ENCODE measurements at places on chromosomes 13 and 19. TPM values are rescaled to one million over a fixed set of nuclear protein-coding genes. Genes with fewer than 3 reads are reported as not detected.
A peak's percentile ranks its signal among the peaks of the same experiment; 100 is the strongest.

- H3K4me3 ChIP-seq, result no peak overlapping the region
- no peak overlapping the region for H3K27ac ChIP-seq
- H3K36me3 ChIP-seq, result no peaks in the 10 kb centered on the region
Measured at GRCh38 chr19:30878495-30878894, 470.7 kb downstream of the TSHZ3 start.

DNA sequence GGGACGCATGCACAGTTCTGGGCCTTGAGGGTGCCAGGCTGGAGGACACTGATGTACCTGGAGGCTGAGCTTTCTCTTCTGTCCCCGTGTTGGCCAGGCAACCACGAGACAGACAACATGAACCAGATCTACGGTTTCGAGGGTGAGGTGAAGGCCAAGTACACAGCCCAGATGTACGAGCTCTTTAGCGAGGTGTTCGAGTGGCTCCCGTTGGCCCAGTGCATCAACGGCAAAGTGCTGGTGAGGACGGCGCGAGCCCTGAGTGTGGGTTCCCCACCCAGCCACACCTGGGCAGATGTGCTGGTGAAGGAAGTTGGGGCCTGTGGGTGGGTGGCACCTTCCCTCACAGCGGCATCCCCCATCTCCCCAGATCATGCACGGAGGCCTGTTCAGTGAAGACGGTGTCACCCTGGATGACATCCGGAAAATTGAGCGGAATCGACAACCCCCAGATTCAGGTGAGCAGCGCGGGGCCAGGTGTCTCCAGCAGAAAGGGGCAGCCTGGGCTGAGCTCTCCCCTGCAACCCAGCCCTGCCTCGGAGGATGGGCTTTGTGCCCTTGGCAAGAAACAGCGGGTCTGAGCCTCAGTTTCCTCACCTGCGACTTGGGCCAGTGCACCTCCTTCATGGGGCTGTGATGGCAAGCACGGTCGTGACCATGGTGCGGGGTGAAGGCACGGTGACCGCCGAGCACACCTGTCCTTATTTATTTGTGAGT lies 26.2 kb downstream of the CCDC8 start:
- H3K27ac ChIP-seq, result no peak overlapping the region
- H3K36me3 ChIP-seq, result peaks cover 50% of the 10 kb centered on the region
- no peaks in the 10 kb centered on the region for H3K27me3 ChIP-seq

DNA sequence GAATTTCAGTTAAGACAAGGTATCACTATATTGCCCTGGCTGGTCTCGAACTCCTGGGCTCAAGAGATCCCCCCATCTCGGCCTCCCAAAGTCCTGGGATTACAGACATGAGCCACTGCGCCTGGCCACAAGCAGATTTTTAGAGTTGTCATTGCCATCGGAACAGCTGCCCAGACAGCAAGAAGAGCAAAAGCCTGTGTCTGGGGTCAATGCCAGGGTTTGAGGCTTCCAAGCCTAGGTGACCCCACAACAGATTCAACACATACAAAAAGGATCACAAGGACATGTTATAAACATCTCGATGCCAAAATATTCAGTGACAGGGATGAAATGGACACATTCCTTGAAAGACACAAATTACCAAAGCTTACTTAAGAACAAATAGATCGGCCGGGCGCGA lies 40.1 kb upstream of the KLF2 start:
- peaks cover 21% of the 10 kb centered on the region for H3K4me1 ChIP-seq
- H3K4me3 ChIP-seq, result no peak overlapping the region
- no peaks in the 10 kb centered on the region for H3K36me3 ChIP-seq
- H3K27me3 ChIP-seq, result peaks cover 18% of the 10 kb centered on the region
- DNase-seq, result no peak

GRCh38 chr19:33919291-33919690 lies 122.6 kb downstream of the KCTD15 start:
- no peaks in the 10 kb centered on the region for H3K4me1 ChIP-seq
- no peak for DNase-seq
- H3K4me3 ChIP-seq, result no peak overlapping the region
- no peak overlapping the region for H3K27ac ChIP-seq
- H3K36me3 ChIP-seq, result no peaks in the 10 kb centered on the region

GRCh38 chr19:51120160-51120559 lies 4.5 kb upstream of the SIGLEC9 start:
- H3K36me3 ChIP-seq, result no peaks in the 10 kb centered on the region
- no peak for DNase-seq
- H3K27ac ChIP-seq, result no peak overlapping the region
- H3K27me3 ChIP-seq, result peaks cover 11% of the 10 kb centered on the region
- no peak overlapping the region for H3K4me3 ChIP-seq
- no peaks in the 10 kb centered on the region for H3K4me1 ChIP-seq

DNA sequence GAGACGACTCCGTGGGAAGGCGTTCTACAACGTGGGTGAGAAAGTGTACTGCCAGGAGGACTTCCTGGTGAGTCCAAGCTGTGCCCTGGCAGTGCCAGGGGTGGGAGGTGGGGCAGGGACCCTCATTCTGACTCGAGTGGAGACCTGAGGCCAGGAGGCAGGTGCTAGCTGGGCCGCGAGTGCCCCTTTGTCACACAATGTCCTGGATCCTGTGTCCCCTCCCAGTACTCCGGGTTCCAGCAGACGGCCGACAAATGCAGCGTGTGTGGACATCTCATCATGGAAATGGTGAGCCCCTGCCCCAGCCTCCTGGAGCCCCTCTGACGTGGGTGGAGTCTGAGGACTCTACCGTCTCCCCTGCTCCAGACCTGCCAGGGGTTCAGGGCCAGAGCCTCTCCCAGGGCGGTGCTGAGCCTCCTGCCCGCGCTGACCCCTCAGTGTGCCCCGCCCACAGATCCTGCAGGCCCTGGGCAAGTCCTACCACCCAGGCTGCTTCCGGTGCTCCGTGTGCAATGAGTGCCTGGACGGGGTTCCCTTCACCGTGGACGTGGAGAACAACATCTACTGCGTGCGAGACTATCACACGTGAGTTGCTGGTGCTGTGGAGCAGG lies 11.6 kb downstream of the WTIP start:
- DNase-seq, result peak; percentile 71
- H3K27me3 ChIP-seq, result no peaks in the 10 kb centered on the region
- no peak overlapping the region for H3K4me3 ChIP-seq
- peaks cover 56% of the 10 kb centered on the region for H3K36me3 ChIP-seq

DNA sequence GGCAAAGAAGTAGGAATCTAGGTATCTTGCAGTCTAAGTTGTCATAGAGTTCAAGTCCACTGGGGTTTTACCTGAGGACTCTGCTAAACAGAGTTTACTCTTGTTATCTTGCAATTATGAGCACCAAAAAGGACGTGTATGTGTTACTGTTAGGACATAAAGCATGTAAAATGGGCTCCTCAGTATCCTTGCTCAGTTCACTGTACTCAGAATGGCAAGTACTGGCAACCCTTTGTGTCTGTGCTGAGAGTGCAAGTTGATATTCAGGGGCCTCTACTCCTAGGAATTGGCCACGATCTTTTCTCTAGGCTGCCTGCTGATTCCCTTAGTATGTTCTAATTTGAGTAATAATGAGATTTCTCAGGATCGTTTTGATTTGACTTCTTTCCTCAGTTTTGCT lies 13.3 kb downstream of the TDRD3 start:
- no peaks in the 10 kb centered on the region for H3K36me3 ChIP-seq
- no peaks in the 10 kb centered on the region for H3K4me1 ChIP-seq
- H3K4me3 ChIP-seq, result no peak overlapping the region
- no peak for DNase-seq
- no peak overlapping the region for H3K27ac ChIP-seq
- no peaks in the 10 kb centered on the region for H3K27me3 ChIP-seq

DNA sequence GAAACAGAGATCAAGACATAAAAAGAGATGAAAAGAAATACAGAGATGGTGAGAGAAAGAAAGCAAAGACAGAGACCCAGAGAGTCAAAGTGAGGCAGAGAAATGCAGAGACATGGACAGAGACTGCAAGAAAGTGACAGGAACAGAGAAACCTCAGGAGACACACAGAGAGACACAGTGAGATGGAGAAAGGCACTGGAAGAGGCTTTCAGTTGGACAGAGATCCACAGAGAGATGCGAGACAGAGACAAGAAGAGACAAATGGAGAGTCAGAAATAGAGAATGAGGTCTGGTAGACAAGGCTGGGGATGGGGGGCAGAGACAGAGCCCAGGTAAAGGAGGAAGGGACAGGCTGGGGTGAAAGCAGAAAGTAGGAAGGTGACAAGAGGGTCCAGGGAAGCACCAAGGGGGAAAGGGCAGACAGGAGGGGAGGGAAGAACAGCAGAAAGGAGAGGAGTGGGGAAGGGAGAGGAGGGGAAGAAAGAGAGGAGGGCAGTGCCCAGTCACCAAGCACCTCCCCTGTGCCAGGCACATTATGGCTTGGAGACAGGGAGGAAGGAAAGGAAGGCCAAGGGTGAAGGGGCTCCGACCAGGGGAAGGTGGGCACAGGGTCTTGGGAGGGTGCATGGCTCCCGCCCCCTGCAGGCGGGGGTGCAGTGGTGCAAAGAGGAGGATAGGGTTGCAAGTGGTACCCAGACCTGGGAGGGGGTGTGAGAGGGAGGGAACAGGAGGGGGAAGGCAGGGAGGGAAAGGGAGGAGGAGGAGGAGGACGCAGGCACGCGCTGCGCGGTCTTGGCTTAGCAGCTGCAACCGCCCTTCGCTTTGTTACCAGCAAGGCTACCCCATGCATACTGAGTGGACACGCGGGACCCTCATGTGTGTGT lies 38.4 kb downstream of the DEDD2 start:
- H3K27ac ChIP-seq, result no peak overlapping the region
- peaks cover 71% of the 10 kb centered on the region for H3K27me3 ChIP-seq
- H3K4me1 ChIP-seq, result peaks cover 7% of the 10 kb centered on the region
- H3K36me3 ChIP-seq, result no peaks in the 10 kb centered on the region
- no peak overlapping the region for H3K4me3 ChIP-seq

DNA sequence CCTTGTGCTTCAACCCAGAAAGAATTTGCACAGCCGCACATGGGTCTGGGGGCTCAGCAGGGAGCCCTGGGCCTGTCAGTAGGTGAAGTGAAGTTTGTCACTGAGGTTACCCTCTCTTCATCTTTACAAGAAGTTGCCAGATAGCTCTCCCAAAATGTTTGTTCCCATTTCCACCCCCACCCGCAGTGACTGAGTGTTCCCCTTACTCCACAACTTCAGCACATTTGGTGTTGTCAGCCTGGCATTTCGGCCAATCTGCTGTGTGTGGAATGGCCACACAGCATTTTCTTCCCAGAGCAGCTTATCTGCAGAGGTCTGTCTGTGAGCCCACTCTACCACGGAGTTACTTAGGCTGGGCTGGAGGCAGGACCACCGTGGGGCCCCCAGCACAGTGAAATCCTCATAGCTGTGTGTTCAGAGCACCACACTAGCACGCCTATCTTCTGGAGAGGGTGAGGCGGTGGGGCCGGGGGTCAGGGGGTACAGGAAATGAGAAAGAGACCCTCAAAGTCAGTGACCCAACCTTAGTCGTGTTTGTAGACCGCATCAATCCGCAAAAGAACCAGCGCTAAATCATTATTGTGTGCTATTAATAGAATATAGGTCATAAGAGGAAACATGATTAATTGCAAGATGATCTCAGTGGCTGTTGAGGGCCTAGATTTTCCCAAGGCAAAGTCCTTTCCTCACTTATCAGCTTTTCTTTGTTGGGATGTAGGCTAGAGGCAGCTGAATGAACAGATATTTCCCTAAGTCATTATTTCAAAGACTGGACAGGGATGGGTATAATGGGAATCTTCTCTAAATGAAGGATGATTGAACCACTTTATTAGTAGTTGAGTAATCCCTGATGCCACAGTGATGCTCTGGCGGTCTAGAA lies 116.0 kb downstream of the SIPA1L3 start:
- H3K4me1 ChIP-seq, result peaks cover 25% of the 10 kb centered on the region
- no peak for DNase-seq
- no peaks in the 10 kb centered on the region for H3K27me3 ChIP-seq
- H3K4me3 ChIP-seq, result no peak overlapping the region
- no peaks in the 10 kb centered on the region for H3K36me3 ChIP-seq

DNA sequence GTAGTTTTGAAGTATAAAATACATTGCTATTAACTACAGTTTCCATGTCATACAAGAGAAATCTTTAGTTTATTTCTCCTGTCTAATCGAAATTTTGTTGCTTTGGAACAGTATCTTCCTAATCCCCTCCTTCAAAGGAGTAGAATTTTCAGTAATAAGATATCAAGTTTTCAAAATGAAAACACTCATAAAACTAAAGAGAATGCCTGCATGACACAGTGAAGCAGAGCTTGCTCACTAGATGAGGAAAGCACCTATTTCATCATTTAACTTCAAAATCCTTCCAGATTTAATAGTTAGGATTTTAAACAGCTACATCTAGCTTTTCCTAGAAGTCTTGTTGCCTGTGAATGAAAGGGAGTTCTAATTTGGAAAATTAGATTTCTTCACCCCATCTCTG lies 80.8 kb downstream of the TNFSF11 start:
- no peak overlapping the region for H3K4me3 ChIP-seq
- DNase-seq, result no peak
- H3K27ac ChIP-seq, result no peak overlapping the region
- no peaks in the 10 kb centered on the region for H3K36me3 ChIP-seq

- peak; percentile 96 for DNase-seq
- H3K27ac ChIP-seq, result peak overlapping the region; percentile 99
- H3K4me3 ChIP-seq, result no peak overlapping the region
- no peaks in the 10 kb centered on the region for H3K27me3 ChIP-seq
- peaks cover 87% of the 10 kb centered on the region for H3K36me3 ChIP-seq
Measured at GRCh38 chr19:41299755-41300089, 10.2 kb upstream of the CCDC97 start.

- peak; percentile 45 for DNase-seq
- peak overlapping the region; percentile 93 for H3K27ac ChIP-seq
- no peaks in the 10 kb centered on the region for H3K36me3 ChIP-seq
Measured at GRCh38 chr13:60164234-60164889, 634 bp upstream of the DIAPH3 start.

GRCh38 chr13:22053053-22053452 lies 382.2 kb downstream of the FGF9 start:
- H3K36me3 ChIP-seq, result no peaks in the 10 kb centered on the region
- no peak overlapping the region for H3K27ac ChIP-seq
- H3K4me3 ChIP-seq, result no peak overlapping the region
- DNase-seq, result no peak

DNA sequence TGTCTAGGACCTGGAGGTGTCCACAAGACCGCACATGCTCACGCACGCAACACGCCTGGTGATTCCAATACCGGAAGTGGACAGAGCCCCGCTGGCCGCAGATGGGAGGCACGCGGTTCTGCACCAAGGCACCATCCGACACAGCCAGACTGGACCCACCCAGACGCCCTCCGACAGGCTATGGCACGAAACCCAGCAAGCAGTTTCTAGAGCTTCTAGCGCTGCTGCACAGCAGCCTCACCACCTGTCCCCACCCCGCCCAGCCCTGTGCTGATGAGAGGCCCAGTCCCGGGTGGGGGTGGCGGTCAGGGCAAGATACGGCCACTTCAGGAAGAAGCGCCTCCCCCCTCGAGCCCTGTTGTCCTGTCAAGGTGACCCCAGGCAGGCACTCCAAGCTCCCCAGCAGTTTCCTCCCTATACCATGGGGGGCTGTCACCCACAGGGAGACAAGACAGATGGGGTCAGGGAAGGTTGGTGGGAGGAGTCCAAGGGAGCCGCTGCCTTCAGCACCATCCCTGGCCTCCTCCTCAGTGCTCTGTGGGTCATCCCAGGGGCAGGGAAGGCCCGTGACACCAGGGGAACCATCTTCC lies 11.3 kb downstream of the LSM4 start:
- peaks cover 7% of the 10 kb centered on the region for H3K4me1 ChIP-seq
- no peaks in the 10 kb centered on the region for H3K27me3 ChIP-seq
- peaks cover 18% of the 10 kb centered on the region for H3K36me3 ChIP-seq
- no peak overlapping the region for H3K27ac ChIP-seq
- no peak overlapping the region for H3K4me3 ChIP-seq

Gene PRSS57
- total RNA-seq, result not detected

Gene ZNF132
- total RNA-seq, result 8.8 TPM

Gene TUBA3C
- total RNA-seq, result not detected

Gene TSC22D1
- total RNA-seq, result 173 TPM

Gene F10
- total RNA-seq, result 0.29 TPM

Gene TSSK6
- 4.3 TPM for total RNA-seq

Gene PSG4
- under 0.01 TPM for total RNA-seq

Gene SIAH3
- total RNA-seq, result not detected

Gene ZNF431
- total RNA-seq, result 4.0 TPM

Gene SIGLECL1
- not detected for total RNA-seq

Gene MISP3
- total RNA-seq, result 0.59 TPM

Gene DOCK9
- 29.8 TPM for total RNA-seq

Measured in osteoblast (primary cell).